ENCODE measurements at places on chromosomes 13 and 19.

DNA sequence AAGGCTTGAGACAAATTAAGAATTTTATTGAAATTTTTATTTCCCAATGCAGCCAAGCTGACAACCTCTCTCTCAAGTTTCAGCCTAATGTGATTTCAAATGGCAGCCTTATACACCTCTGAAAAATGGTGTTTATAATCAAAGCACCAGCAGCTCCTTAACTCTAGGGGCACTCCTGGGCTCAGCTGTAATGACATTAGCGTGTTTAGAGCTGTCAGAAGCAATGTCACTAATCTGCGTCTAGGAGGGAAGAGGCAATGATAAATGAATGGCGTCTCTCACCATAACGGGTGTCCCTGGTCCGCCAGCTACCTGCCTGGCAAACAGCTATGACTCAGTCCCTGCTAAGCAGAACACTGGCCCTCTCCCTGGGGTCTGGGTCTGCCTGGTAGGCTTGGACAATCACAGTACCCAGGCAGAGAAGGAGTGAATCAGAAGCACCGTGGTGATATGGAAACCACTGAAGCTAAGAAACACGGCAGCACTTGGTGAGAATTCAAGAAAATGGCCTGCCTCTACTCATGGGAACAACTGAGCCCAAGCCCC lies 131.8 kb upstream of the VSTM2B start:
- H3K36me3 ChIP-seq = no peaks in the 10 kb centered on the region
- H3K4me1 ChIP-seq = no peaks in the 10 kb centered on the region
- H3K27me3 ChIP-seq = peaks cover 21% of the 10 kb centered on the region
- H3K4me3 ChIP-seq = no peak overlapping the region
- H3K27ac ChIP-seq = no peak overlapping the region

DNA sequence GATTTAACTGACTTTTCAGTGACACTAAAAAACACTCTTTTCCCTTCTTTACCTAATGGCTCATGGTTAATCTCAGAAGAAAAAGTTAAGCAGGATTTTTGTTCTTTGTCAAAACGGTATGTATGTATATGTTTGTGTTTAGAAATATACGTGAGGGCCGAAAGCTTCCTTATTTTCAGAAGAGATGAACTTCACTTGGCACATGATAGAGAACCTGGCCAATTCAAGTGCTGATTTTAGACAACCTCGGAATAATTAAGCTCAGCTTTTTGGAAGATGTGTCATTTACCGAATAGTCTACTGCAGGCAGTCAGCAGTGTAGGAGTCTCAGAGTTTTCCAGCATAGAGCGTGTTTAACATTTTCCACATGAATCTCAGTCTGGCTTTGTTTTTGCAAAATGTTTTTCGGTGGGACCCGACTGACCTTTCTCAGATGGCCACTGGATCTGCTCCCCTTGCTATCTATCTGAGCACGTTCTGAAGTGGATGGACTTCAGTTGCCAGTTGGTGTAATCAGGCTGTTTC lies 4.6 kb downstream of the RNASEH2B start:
- peak overlapping the region; percentile 32 for H3K27ac ChIP-seq
- no peaks in the 10 kb centered on the region for H3K27me3 ChIP-seq
- H3K4me3 ChIP-seq = no peak overlapping the region
- DNase-seq = no peak
- H3K36me3 ChIP-seq = peaks cover 5% of the 10 kb centered on the region
- peaks cover 68% of the 10 kb centered on the region for H3K4me1 ChIP-seq

DNA sequence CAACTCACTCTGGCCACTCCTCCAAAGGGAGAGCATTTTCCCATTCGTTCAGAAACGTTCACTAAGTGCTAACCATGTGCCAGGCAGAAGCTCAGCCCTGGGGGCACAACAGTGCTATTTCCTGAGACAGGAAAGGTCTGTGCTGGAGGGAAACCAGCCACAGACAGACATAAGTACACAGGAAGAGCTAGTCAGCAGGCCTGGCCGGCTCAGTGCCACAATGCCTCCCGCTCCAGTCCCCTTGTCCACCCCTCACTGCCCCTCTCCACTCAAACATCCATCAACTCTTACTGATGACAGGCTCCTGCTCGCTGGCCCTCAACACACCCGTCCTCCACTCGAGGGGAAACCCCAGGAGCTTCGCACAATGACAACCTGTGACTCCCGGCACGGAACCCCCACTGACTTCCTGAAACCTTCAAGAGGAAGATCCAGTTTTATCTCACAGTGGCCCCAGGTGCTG lies 11.3 kb upstream of the PLA2G4C start:
- no peak for DNase-seq
- peaks cover 10% of the 10 kb centered on the region for H3K4me1 ChIP-seq
- H3K4me3 ChIP-seq = no peak overlapping the region
- H3K27me3 ChIP-seq = no peaks in the 10 kb centered on the region
- H3K36me3 ChIP-seq = peaks cover 36% of the 10 kb centered on the region

- peaks cover 26% of the 10 kb centered on the region for H3K4me1 ChIP-seq
- H3K4me3 ChIP-seq = peak overlapping the region; percentile 83
- H3K27me3 ChIP-seq = no peaks in the 10 kb centered on the region
- peak overlapping the region; percentile 29 for H3K27ac ChIP-seq
These were observed 618 bp downstream of the THSD8 start for GRCh38 chr19:12802267-12803106.

GRCh38 chr19:5623397-5624017 lies 624 bp downstream of the SAFB start:
- H3K27me3 ChIP-seq = no peaks in the 10 kb centered on the region
- peaks cover 63% of the 10 kb centered on the region for H3K36me3 ChIP-seq
- peak overlapping the region; percentile 100 for H3K27ac ChIP-seq
- H3K4me3 ChIP-seq = peak overlapping the region; percentile 100
- no peak for DNase-seq

DNA sequence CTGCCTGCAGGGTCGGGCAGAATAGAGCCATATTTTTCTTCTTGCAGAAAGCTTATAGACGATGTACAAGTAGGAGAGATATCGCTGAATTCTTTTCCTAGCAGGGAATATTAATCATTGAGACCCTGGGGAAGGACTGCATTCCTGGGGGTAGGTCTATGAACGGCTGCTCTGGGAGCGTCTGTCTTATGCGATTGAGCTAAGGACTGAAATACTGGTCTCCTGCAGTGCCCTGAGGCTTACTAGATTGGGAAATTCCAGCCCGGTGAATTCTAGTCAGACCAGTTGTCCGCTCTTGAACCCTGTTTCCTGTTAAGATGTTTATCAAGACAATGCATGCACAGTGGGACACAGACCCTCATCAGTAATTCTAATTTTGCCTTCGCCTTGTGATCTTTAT lies 59.8 kb upstream of the UBAC2 start:
- no peaks in the 10 kb centered on the region for H3K4me1 ChIP-seq
- no peak overlapping the region for H3K27ac ChIP-seq
- peaks cover 1% of the 10 kb centered on the region for H3K36me3 ChIP-seq
- H3K27me3 ChIP-seq = no peaks in the 10 kb centered on the region

- no peaks in the 10 kb centered on the region for H3K27me3 ChIP-seq
- no peak for DNase-seq
- no peak overlapping the region for H3K4me3 ChIP-seq
- no peak overlapping the region for H3K27ac ChIP-seq
These were observed 144.8 kb downstream of the DACH1 start for GRCh38 chr13:71722206-71722605.

DNA sequence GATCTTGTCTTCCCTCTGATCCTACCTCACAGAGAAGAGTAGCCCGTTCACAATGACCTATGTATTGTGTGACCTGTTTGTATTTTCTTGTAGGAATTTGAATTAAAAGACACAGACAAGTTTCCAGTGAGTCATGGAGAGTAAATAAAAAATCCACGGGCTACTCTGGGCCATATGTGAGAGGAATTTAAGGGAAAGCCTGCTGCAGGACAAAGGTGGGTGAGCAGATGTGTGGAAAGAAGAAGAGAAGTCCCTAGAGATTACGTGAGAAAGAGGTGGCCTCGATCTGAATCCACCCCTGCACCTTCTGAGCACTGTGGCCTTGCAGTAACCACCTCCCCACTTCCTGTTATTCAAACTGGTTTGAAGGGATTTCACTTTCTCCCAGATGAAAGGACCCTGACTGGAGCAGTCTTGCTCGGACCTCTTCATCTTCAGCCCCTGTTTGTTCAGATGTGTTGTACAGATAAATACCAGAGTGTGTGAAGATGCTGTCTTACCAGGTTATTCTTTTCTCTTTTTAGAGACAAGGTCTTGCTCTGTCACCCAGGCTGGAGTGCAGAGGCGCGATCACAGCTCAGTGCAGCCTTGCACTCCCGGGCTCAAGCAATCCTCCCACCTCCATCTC lies 205.4 kb downstream of the PDS5B start:
- H3K4me1 ChIP-seq = peaks cover 18% of the 10 kb centered on the region
- H3K27me3 ChIP-seq = peaks cover 7% of the 10 kb centered on the region
- H3K27ac ChIP-seq = peak overlapping the region; percentile 50
- no peak for DNase-seq

- H3K4me3 ChIP-seq = no peak overlapping the region
- no peaks in the 10 kb centered on the region for H3K4me1 ChIP-seq
- H3K27ac ChIP-seq = no peak overlapping the region
- H3K36me3 ChIP-seq = no peaks in the 10 kb centered on the region
- no peak for DNase-seq
These were observed 407.8 kb downstream of the ZNF536 start for GRCh38 chr19:30780032-30780431.

DNA sequence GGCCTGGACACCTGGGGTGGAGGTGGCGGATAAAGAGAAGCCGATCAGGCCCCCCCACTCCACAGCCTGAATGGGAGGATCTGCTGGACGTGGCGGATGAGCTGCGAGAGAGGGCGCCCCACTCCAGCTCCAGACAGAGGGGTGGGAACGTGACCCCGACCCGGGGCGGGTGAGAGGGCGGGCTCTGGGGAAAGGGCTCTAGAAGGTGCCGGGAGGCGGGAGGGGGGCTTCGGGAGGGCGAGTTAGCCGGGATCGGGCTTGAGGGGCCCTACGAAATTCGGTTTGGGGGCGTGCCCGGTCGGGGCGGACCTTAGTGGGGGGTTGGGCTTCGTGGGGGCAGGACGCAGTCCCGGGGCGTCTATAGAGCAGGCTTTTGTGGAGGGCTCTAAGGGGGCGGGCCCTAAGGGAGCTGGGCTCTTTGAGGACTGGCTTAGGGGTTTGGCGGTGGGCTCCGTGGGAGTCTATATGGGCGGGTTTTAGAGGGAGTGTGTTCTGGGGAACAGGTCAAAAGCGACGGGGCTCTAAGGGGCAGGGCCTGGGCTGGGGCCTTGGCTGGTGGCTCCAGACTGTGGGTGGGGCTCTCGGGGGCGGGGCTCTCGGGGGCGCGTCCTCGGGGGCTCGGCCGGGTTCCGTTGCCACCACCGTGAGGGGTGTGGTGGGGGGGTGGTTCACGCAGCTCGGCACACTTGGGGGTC lies 4.1 kb upstream of the NANOS3 start:
- peaks cover 2% of the 10 kb centered on the region for H3K36me3 ChIP-seq
- peaks cover 17% of the 10 kb centered on the region for H3K4me1 ChIP-seq

DNA sequence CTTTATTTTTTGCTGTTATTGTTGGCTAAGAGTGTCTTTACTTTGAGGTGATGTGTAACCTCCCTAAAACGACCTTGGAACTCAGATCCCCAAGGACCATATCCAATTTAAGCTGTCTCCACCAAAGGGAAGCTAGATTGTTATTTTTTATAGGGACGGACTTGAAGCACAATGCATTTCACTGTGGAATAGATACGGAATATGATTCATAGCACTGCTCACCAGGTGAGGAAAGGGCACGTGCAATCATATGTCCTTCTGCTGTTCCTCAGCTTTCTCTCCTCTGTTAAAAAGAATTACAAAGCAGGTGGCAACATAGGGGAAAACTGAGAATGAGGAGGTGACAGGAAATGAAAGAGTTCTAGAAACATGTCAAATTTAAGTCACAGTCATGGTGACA lies 679.0 kb downstream of the PCDH9 start:
- H3K4me1 ChIP-seq = no peaks in the 10 kb centered on the region
- H3K27ac ChIP-seq = no peak overlapping the region
- DNase-seq = no peak
- no peak overlapping the region for H3K4me3 ChIP-seq
- H3K27me3 ChIP-seq = no peaks in the 10 kb centered on the region

- peaks cover 30% of the 10 kb centered on the region for H3K27me3 ChIP-seq
- no peaks in the 10 kb centered on the region for H3K36me3 ChIP-seq
- no peak for DNase-seq
- no peak overlapping the region for H3K27ac ChIP-seq
- no peak overlapping the region for H3K4me3 ChIP-seq
These were observed 12.1 kb downstream of the SOX1 start for GRCh38 chr13:112078879-112079531.

GRCh38 chr19:40506099-40506498 lies 39.3 kb downstream of the SPTBN4 start:
- no peaks in the 10 kb centered on the region for H3K4me1 ChIP-seq
- no peak overlapping the region for H3K4me3 ChIP-seq
- DNase-seq = no peak
- peaks cover 68% of the 10 kb centered on the region for H3K27me3 ChIP-seq
- H3K27ac ChIP-seq = no peak overlapping the region

GRCh38 chr19:35757231-35757748 lies 461 bp upstream of the HSPB6 start:
- no peaks in the 10 kb centered on the region for H3K27me3 ChIP-seq
- peak overlapping the region; percentile 94 for H3K27ac ChIP-seq
- DNase-seq = no peak

- H3K27me3 ChIP-seq = peaks cover 9% of the 10 kb centered on the region
- H3K36me3 ChIP-seq = no peaks in the 10 kb centered on the region
- H3K27ac ChIP-seq = no peak overlapping the region
- no peak for DNase-seq
These were observed 163.9 kb downstream of the TEX29 start for GRCh38 chr13:111484141-111484925.

- H3K36me3 ChIP-seq = no peaks in the 10 kb centered on the region
- H3K27me3 ChIP-seq = peaks cover 20% of the 10 kb centered on the region
- no peaks in the 10 kb centered on the region for H3K4me1 ChIP-seq
- no peak for DNase-seq
- H3K27ac ChIP-seq = no peak overlapping the region
These were observed 264.4 kb downstream of the UQCRFS1 start for GRCh38 chr19:28948566-28948965.
